ENCODE measurements at places on chromosomes 5 and 9.

- DNase-seq, result no peak
Observed at GRCh38 chr9:18348083-18348475, 125.9 kb upstream of the ADAMTSL1 start.

- DNase-seq, result no peak
Observed at GRCh38 chr9:121650217-121651007, 1.0 kb upstream of the DAB2IP start.

DNA sequence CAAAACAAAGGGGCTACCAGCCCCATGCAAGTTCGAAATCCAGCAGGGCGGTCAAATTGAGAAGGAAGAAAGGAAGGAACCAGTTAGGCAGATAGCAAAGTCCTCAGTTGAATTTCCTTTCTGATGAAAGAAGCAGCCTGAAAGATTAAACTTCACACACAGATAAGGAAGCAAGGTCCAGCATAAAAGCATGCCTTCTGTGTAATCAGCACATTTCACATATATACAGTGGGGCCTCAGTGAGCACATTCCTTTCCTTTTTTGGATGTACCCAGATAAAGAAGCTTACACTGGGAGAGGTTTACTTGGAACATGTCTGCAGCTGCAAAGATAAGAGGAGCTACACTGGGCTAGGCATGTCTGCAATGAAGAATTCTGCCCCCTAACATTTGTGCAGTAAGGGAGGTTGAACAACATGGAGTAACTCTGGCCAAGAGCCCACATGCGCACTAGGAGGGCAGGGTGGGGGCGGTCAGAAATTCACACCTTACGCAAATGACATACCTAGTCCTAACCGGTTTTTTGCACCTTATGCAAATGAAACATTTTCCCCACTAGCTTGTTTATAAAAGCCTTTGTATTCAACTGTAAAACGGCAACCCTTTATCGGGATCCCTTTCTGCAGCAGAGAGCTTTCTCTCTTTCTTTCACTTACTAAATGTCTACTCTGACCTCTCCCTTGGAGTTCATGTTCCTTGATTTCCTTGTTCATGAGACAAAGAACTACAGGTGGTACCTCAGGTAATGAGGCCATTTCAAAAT lies 149.7 kb upstream of the FBXL17 start:
- DNase-seq, result no peak

GRCh38 chr9:85859765-85860164 lies 81.2 kb upstream of the NAA35 start:
- no peak for DNase-seq

GRCh38 chr5:76391014-76391413 lies 12.1 kb upstream of the IQGAP2 start:
- no peak for DNase-seq

GRCh38 chr5:133635051-133635450 lies 22.7 kb upstream of the FSTL4 start:
- DNase-seq, result no peak

GRCh38 chr9:111919875-111920274 lies 23.3 kb downstream of the UGCG start:
- DNase-seq, result no peak
